Upper lobe of right lung (tissue), 1 donor: ENCODE measurements at places on chromosomes 1 and 21.

DNA sequence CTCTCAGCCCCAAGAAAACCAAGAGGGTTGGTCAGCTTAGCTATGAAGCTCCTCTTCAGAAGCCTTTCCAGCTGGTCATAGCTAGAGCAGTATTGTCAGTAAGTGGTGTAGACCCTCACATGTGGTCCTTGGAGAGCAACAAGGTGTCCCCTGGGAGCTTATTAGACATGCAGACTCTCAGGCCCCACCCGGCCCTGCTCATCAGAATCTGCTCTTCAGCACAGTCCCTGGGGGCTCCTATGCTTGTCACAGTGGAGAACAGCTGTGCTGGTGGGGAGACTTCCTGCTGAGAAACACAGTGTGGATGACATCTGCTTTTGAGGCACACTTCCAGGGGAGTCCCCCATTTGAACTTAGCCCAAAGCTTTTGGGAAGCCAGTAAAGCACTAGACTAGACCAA lies 21.9 kb upstream of the NEK2 start:
- DNase-seq, result no peak

DNA sequence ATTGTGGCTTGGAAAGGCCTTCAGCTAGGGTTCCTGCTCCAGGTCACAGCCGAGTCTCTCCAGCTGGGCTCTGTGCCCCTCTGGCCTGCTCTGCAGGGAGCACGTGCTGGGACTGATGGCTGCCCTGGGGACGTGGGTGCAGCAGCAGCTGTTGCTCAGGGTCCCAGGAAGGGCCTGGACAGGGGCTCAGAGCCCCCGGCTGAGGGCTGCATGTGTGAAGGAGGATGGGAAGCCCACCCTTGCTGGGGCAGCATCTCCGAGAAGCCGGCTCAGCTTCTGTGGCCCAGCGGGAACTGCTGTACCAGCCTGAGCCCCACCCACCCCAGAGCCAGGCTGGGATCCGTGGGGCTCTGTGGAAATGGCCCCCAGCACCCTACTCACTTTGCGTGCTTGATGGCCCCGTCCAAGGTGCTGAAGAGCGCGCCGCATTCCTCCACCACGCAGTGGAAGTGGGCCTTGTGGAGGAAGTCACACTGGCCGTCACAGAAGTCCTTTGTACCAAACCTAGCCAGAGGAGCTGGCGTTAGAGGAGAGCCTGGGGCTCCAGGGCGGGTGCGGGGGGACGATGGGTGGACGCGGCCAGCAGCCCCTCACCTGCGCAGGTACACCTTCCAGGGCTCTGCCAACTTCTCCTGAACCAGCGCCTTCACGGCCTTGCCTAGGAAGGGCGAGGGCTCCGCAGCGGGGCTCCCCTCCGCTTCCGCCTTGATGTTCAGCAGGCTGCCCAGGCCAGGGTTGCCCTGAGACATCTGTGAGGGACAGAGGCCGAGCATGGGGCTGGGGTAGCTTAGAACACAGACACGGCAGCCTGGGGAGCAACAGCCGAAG lies 147.5 kb downstream of the CASZ1 start:
- DNase-seq, result no peak

DNA sequence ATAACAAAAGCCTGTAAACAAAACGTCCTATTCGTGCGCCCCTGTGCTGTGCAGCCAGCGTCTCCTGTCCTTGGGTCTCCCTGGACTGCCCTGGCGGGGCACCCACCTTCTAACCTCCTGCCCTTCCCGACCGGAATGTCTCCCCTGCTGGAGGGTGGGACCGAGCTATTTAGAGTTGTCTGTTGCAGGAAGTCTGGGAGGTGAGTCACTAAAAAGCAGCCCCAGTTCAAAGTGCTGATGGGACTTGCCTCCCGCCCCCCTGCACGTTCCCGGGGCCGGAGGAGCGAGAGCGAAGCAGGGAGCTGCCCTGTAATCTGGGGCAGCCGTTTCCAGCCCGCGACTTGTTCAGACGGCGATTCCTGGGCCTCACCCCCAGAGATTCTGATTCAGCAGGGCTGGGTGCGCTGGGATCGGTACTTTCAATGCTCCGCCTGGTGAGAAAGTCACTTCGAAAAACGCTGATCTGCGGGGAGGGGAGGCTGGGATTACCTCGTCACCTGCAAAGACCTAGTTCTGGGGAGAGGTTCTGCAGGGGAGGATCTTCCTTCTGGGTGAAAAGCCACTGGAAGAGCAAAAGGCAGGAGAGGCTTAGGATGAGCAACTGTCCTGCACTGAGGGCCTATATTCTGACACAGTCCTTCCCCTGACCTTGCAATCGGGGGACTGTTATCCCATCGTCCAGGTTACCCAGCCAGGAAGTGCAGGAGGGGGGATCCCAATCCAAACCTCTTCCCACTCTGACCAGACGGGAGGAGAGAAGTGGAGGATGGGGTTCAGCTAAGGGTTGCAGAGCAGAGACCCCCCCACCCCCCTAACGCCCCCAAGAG lies 1.2 kb upstream of the DHRS3 start:
- peak; percentile 85 for DNase-seq

DNA sequence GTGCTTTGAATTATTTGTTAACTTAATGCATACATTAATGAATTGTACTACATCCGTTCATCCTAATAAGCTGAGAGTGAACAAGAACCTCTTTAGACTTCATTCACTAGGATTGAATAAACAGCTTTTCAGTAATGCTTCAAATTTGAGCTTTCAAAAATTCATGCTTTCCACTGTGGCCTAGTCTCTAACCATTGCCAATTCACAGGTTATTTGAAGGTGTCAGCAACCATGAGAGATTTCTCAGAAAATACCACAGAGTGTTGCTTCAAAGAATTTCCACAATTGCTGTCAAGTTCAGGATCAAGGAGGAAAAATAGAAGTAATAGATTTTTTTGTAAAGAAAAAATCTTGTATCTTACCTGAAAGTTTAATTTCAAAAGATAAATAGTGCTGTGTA lies 72.7 kb downstream of the AK5 start:
- no peak for DNase-seq

- DNase-seq, result no peak
Measured at GRCh38 chr1:148363439-148363810, 119.7 kb downstream of the PPIAL4G start.

DNA sequence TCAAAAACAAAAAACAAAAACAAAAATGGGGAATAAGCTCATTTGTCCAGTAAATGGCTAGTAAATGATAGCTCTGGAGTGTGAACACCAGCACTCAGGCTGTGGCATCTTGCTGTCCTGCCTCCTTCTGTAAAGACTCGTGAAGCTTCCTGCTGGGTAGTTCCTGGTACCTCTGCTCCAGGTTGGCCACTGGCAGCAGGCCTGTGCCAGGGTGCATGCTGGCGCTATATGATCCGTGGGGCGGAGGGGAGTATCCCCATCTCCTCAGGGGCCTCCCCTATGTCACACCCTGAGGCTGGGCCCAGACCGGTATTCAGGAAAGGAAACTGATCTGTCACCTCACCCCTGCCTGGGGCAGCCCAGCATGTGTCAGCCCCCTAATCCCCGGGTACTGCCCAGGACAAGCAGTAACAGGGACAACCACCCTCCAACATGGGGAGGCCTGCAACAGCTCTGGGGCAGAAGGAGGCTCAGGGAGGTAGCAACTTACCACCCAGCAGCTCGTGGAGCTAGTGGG lies 14.1 kb downstream of the ALPL start:
- no peak for DNase-seq

GRCh38 chr1:153937331-153937730 lies 9.2 kb downstream of the DENND4B start:
- DNase-seq, result peak; percentile 45

- DNase-seq, result no peak
Measured at GRCh38 chr1:184310157-184310819, 76.5 kb upstream of the C1orf21 start.

DNA sequence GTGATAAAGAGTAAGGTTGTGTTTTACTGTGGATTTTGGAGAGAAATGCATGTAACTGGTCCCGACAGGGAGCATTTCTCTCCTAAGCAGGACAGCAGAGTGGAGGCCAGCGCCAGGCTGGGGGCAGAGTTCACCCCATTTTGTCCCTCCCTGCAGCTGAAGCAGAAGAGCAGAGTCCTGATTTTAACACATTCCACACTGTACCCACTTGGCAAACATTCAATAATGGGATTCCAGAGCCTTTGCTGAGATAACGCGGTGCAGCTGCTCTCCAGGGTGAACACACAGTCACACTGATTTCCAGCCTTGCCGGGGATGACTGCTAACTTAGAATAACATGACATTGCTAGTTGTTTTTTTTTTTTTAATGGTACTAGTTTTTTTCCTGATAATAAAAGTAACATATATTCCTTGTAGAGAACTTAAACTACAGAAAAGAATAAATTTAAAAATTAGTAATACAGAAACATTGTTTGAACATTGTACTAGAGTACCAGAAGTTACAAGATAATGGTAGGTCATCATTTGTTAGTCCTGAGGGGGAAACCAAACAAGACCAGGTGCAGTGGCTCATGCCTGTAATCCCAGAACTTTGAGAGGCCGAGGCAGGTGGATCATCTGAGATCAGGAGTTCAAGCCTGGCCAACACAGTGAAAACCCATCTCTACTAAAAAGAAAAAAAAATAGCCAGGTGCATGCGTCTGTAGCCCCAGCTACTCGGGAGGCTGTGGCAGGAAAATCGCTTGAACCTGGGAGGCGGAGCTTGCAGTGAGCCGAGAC lies 77.2 kb downstream of the SCCPDH start:
- DNase-seq, result no peak

- no peak for DNase-seq
Measured at GRCh38 chr1:200729863-200730262, 8.8 kb upstream of the CAMSAP2 start.

- no peak for DNase-seq
Measured at GRCh38 chr1:208135354-208135753, 108.8 kb downstream of the PLXNA2 start.

- DNase-seq, result peak; percentile 82
Measured at GRCh38 chr1:19074902-19075721, 118.6 kb upstream of the IFFO2 start.

DNA sequence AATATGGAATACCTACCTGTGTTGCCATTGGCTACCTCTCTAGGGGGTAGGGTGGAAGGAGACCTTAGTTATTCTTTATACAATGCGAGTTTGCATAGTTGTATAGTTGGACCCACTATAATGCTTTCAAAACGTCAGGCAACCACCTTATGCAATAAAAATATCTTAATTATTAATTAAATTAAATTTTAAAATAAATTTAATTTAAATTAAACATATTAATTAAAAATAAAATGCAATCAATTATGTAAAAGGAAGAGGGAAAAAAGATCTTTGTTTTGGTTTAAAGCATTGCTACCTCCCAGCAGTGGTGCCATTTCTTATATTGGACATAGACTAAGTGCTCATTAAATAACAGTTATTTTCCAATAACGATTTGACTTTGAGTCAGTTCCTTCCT lies 22.3 kb downstream of the GPA33 start:
- no peak for DNase-seq

DNA sequence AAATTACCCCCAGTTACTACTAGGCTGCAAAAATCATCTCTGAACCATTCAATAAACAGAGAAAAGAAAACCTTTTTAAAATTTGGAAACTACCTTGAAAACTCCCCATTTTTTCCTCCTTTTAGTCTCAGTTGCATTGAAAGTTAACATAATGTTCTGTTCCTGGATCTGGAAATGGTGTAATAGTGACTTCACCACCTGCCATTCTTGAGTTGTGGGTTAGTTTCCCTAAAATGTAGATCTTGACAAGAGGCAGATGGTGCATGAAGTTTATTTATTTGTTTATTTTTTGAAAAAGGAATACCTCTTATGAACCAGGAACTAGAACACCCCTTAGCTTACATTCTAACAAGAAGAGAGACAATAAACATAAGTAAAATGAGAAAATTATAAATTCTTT lies 72.8 kb downstream of the ATF6 start:
- no peak for DNase-seq

GRCh38 chr1:35835398-35835797 lies 27.6 kb downstream of the AGO4 start:
- DNase-seq, result no peak

- DNase-seq, result peak; percentile 61
Measured at GRCh38 chr1:10631121-10631810, 156.5 kb downstream of the PEX14 start.
